Adrenal gland (tissue), 19 donors: ENCODE measurements at places on chromosomes 2 and 18. TPM values are rescaled to one million over a fixed set of nuclear protein-coding genes. Genes with fewer than 3 reads are reported as not detected.

DNA sequence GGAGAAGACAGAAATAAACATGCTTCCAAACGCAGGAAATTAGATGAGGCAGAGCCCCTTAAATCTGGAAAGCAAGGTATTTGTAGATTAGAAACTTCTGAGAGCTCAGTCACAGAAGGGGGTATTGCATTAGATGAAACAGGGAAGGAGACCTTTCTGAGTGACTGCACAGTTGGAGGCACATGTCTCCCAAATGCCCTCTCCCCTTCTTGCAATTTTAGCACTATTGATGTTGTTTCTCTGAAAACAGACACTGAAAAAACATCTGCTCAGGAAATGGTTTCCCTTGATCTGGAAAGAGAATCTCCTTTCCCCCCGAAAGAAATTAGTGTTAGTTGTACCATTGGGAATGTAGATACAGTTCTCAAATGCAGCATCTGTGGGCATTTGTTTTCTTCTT, 33.5 kb downstream of the ZNF407 start:
- no peak overlapping the region for H3K4me3 ChIP-seq
- H3K36me3 ChIP-seq: peaks cover 6% of the 10 kb centered on the region
- no peaks in the 10 kb centered on the region for H3K4me1 ChIP-seq
- H3K27me3 ChIP-seq: no peaks in the 10 kb centered on the region
- DNase-seq: no peak
- H3K27ac ChIP-seq: no peak overlapping the region

GRCh38 chr2:225948903-225949302, 549.4 kb downstream of the NYAP2 start:
- no peaks in the 10 kb centered on the region for H3K4me1 ChIP-seq
- H3K27me3 ChIP-seq: no peaks in the 10 kb centered on the region
- H3K27ac ChIP-seq: no peak overlapping the region

DNA sequence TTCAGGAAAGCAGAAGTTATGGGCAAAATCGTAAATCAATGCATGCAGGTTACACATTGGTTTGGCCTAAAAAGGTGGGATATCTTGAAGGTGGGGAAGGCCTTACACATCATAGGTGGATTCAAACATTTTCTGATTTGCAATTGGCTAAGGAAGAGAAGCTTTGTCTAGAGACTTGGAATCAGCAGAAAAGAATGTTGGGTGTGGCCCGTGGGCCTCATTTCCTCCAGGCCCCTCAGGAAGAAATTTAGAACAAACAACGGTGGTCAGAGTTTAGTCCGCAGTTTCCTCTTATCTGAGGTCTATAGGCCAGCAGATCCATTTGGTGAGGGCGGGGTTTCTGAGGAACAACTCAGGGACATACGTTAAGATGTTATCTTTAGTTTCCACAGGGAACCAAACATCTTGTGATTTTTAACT, 50.9 kb upstream of the AFF3 start:
- H3K27ac ChIP-seq: no peak overlapping the region
- H3K4me3 ChIP-seq: no peak overlapping the region
- DNase-seq: no peak
- no peaks in the 10 kb centered on the region for H3K27me3 ChIP-seq
- peaks cover 18% of the 10 kb centered on the region for H3K4me1 ChIP-seq
- H3K36me3 ChIP-seq: no peaks in the 10 kb centered on the region

DNA sequence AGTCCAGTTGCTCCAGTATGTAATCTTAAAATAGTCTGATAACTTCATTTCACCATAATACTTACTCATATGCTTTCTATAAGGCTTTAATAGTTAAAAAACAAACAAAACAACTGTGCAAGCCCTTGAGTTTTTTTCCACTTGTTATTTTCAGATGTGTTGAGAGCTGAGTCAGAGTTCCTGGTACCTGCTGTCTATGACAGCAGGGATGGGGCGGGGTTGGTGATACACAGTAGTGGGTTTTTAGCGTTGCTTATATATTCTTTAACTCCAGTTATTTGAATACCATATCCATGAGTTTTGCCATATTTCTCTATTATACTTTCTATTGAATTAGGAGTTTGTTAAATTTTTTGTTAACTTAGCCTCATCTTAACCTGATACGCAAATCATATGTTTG, 5.0 kb downstream of the NAPG start:
- no peaks in the 10 kb centered on the region for H3K27me3 ChIP-seq
- H3K36me3 ChIP-seq: no peaks in the 10 kb centered on the region
- peak; percentile 78 for DNase-seq
- no peak overlapping the region for H3K27ac ChIP-seq
- H3K4me3 ChIP-seq: no peak overlapping the region

- H3K27me3 ChIP-seq: no peaks in the 10 kb centered on the region
- no peak overlapping the region for H3K27ac ChIP-seq
- no peaks in the 10 kb centered on the region for H3K4me1 ChIP-seq
- DNase-seq: no peak
Observed at GRCh38 chr2:27202854-27203253, 9.0 kb upstream of the ATRAID start.

GRCh38 chr2:234960175-234961088, 8.6 kb downstream of the SH3BP4 start:
- no peak for DNase-seq
- no peak overlapping the region for H3K4me3 ChIP-seq
- H3K4me1 ChIP-seq: peaks cover 9% of the 10 kb centered on the region
- H3K27me3 ChIP-seq: no peaks in the 10 kb centered on the region

GRCh38 chr18:58186258-58186948, 142.4 kb downstream of the NEDD4L start:
- no peaks in the 10 kb centered on the region for H3K36me3 ChIP-seq
- no peak overlapping the region for H3K4me3 ChIP-seq

DNA sequence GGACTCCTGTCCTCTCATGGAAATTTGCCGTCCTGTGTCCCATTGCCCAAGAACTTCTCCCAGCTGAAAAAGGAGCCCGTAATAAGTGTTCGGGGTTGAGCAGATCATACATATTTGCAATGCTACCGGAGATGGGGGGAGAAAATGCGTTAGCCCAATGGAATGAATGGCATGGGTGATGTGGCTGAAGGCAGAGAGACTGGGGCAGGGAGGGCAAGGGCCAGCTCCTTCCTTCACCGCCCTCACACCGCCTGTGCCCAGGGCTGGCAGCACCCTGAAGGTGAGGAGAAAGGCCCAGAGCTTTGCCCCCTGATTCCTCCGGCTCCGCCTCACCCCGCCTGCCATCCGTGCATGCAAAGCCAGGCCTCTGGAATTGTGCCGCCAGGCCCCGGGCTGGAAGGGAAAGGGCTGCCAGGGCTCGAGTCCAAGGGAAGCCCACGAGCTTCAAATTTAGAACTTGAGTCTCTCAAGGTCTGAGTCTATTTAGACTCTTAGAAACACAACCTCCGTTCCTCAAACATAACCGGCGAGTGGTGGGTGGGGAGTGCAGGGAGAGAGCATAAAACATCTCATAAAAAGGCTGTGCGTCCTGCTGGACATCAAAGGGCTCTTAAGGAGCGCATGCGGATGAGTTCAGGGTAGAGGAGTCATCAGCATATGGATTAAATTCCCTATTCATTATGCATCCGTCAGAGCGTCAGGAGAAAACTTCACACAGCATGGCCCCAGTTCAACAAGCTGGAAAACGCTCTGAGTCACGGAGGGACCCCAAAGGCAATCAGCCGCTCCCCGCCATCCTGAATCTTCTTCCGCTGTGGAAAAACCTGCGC, 121.7 kb upstream of the GLI2 start:
- no peaks in the 10 kb centered on the region for H3K27me3 ChIP-seq
- H3K27ac ChIP-seq: no peak overlapping the region
- H3K4me1 ChIP-seq: no peaks in the 10 kb centered on the region
- DNase-seq: no peak
- no peaks in the 10 kb centered on the region for H3K36me3 ChIP-seq

DNA sequence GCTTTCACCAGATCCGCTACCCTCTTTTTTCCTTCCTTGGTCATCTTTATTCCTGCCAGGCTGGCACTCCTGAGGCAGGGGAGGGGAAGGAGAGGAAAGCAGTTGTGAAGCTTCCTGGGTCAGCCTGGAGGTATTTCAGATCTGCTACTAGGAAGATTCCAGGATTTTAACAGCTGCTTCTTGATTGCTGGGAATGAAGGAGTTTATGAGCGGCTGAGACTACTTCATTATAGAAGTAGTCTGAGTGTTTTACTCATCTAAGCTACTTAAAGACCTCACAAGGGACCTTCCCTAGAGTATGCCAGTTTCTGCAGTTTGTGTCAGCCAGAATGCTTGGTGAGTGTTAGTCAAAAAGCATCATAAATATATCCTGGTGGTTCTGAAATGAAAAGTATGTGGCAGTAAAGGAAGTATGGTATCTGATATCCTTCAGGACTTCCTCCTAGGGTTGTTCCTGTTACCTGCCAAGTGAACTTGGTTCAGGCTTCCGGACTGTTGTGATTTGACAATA, 1.9 kb downstream of the TANC1 start:
- H3K27me3 ChIP-seq: no peaks in the 10 kb centered on the region
- peak overlapping the region; percentile 67 for H3K27ac ChIP-seq
- peak overlapping the region; percentile 94 for H3K4me3 ChIP-seq
- no peak for DNase-seq
- H3K4me1 ChIP-seq: peaks cover 43% of the 10 kb centered on the region

GRCh38 chr2:45329045-45329677, 281.9 kb downstream of the SRBD1 start:
- no peak overlapping the region for H3K27ac ChIP-seq
- H3K4me3 ChIP-seq: no peak overlapping the region
- no peaks in the 10 kb centered on the region for H3K27me3 ChIP-seq
- DNase-seq: no peak

- peaks cover 11% of the 10 kb centered on the region for H3K36me3 ChIP-seq
- H3K27me3 ChIP-seq: no peaks in the 10 kb centered on the region
- no peaks in the 10 kb centered on the region for H3K4me1 ChIP-seq
- H3K27ac ChIP-seq: no peak overlapping the region
- H3K4me3 ChIP-seq: no peak overlapping the region
Observed at GRCh38 chr2:190678444-190679162, 29.7 kb downstream of the NAB1 start.

DNA sequence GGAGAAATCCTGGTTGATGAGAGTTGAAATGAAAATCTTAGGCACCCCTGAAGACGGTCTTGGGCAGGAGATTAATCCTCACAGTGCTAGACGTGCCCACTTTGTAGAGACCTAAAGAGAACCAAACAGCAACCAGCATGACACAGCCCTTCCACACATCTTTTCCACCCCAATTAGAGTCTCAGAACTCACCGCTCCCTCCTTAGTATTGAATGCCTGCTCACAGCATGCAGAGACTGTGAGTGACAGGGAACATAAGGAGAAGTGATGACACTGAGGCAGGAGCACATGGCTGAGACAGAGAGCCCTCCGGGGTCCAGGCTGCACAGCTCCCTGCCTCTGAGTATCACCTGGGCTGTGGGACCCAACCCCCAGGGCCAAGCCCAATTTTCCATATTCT, 367.6 kb downstream of the EIPR1 start:
- H3K27me3 ChIP-seq: peaks cover 12% of the 10 kb centered on the region
- no peak overlapping the region for H3K27ac ChIP-seq
- no peaks in the 10 kb centered on the region for H3K36me3 ChIP-seq
- no peak for DNase-seq
- H3K4me3 ChIP-seq: no peak overlapping the region

- DNase-seq: no peak
- H3K4me1 ChIP-seq: no peaks in the 10 kb centered on the region
- no peaks in the 10 kb centered on the region for H3K27me3 ChIP-seq
- no peaks in the 10 kb centered on the region for H3K36me3 ChIP-seq
- no peak overlapping the region for H3K27ac ChIP-seq
- no peak overlapping the region for H3K4me3 ChIP-seq
Observed at GRCh38 chr18:4102901-4103300, 352.2 kb downstream of the DLGAP1 start.

GRCh38 chr18:80170395-80171053, 61.5 kb downstream of the ADNP2 start:
- no peaks in the 10 kb centered on the region for H3K27me3 ChIP-seq
- DNase-seq: no peak
- H3K4me3 ChIP-seq: peak overlapping the region; percentile 38
- no peaks in the 10 kb centered on the region for H3K36me3 ChIP-seq

DNA sequence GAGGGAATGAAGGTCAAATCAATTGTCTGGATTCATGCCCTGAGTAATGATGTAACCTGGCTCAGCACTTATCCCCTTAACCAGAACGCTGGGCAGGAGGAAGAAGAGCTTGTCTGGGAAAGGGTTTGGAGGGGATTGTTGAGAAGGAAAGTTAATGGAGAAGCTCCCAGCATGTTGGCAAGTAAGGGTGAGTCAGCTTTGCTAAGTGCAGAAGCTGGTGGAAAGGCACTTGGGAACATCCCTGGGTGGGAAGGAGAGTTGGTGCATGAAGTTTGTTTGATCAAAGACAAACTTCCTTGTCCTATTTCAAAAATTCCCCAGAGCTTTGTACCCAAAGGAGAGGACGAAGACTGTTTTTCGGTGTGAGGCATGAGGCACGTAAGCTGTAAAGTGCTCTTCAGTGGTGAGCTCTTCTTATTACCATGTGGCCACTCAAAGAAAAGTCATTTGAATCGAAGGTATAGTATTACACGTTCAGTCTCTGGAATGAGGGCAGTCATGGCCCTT, 17.6 kb upstream of the DAW1 start:
- DNase-seq: no peak
- no peaks in the 10 kb centered on the region for H3K4me1 ChIP-seq
- no peaks in the 10 kb centered on the region for H3K36me3 ChIP-seq
- no peaks in the 10 kb centered on the region for H3K27me3 ChIP-seq
- no peak overlapping the region for H3K27ac ChIP-seq

GRCh38 chr18:44799382-44799906, 118.8 kb downstream of the SETBP1 start:
- H3K27me3 ChIP-seq: no peaks in the 10 kb centered on the region
- H3K4me3 ChIP-seq: no peak overlapping the region
- no peak overlapping the region for H3K27ac ChIP-seq
- no peaks in the 10 kb centered on the region for H3K36me3 ChIP-seq
- H3K4me1 ChIP-seq: peaks cover 12% of the 10 kb centered on the region
- DNase-seq: no peak

GRCh38 chr2:241014764-241015163, 16.3 kb downstream of the SNED1 start:
- H3K36me3 ChIP-seq: no peaks in the 10 kb centered on the region
- H3K27me3 ChIP-seq: no peaks in the 10 kb centered on the region
- no peak for DNase-seq

DNA sequence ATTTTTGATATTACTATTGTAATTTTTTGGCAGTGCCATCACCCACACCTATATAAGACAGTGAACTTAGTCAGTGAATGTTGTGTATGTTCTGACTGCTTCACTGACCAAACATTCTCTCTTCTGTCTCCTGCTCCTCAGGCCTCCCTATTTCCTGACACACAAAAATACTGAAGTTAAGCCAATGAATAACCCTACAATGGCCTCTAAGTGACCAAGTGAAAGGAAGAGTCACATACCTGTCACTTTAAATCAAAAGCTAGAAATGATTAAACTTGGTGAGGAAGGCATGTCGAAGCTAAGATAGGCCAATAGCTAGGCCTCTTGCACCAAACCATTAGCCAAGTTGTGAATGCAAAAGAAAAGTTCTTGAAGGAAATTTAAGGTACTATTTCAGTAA, 151.9 kb downstream of the RND3 start:
- no peak overlapping the region for H3K4me3 ChIP-seq
- H3K36me3 ChIP-seq: no peaks in the 10 kb centered on the region
- H3K27ac ChIP-seq: no peak overlapping the region
- no peak for DNase-seq
- H3K27me3 ChIP-seq: no peaks in the 10 kb centered on the region

The EFR3B gene
- total RNA-seq: 2.2 TPM

The SERPINB11 gene
- not detected for total RNA-seq

The CYP1B1 gene
- total RNA-seq: 2.5 TPM

The CYP27A1 gene
- 105 TPM for total RNA-seq

The MC5R gene
- total RNA-seq: not detected
